Stomach (tissue), 19 donors: ENCODE measurements at places on chromosomes 1 and 21. TPM values are rescaled to one million over a fixed set of nuclear protein-coding genes. Genes with fewer than 3 reads are reported as not detected.
A peak's percentile ranks its signal among the peaks of the same experiment; 100 is the strongest.

- no peak for DNase-seq
Measured at GRCh38 chr1:159961636-159962035, 7.6 kb upstream of the SLAMF9 start.

OR2T33 gene
- total RNA-seq = not detected

- DNase-seq = peak; percentile 38
Measured at GRCh38 chr1:43366601-43367025, 1.2 kb downstream of the ELOVL1 start.

SH3BGR gene
- total RNA-seq = not detected

- no peak for DNase-seq
Measured at GRCh38 chr1:30322859-30323257, 400.5 kb downstream of the MATN1 start.

GRCh38 chr1:74683656-74684055 lies 10.1 kb upstream of the ERICH3 start:
- no peak for DNase-seq
